ENCODE measurements at places on chromosomes 6 and 20.

DNA sequence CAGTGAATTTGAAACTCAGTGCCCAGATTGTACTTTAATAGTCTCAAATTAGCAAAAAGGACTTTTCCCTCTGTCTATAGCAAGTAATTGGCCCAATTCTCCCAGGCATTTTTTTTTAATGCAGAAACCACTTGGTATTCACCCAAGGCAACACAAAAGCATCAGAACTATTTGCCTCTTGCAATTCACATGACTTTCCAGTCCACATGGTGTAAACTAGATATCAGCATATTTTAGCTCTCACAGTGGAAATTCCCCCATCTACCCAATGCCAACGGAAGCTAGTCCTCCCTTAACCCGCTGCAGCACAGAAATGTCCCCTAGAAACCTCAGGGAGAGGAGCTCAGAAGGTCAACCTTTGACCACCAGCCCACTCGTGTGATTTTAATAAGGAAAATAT, 103.4 kb upstream of the CDYL start:
- DNase-seq, result no peak

DNA sequence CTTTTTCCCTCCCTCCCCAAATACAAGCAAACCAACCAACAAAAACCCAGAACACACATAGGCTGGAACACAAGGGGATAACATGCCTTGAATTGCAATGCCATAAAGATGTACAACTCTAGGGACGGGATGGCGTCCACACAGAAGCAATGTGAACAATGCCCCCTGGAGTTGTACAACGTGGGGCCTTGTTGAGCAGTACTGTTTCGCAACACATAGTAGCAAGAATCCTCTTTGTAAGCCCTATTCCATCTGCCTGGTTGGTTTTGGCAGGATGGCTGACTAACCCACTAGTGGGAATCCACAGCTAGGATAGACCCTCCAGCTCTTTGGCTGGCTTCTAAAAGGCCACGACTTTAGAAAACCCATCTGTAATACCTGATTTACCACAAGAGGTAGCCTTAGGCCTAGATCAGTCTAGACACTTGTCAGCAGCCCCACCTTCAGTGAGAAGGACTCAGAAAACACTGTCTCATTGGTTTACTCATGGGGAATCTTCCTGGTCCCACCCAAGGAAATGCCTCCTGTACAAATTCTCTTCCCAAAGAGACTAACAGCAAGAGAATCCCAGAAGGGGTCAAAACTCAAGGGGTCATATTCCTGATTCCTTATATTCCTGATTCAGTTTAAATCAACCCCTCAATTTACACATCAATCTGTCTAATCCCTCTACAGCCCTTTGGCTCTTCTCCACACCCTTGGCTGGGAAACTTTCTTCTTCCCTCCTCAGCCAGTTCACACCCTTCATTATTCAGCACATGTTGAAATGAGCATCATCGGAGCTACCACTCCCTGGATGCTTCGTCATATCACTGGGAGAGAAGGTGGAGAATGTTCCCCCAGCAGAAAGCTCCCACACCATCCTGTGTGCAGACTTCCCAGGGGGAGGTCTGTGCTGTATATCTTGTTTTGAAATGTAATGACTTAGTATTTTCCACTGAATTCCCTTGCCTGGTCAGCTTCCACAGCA, 622.4 kb upstream of the FLRT3 start:
- DNase-seq, result no peak

- DNase-seq, result no peak
Measured at GRCh38 chr20:4081421-4081820, 66.1 kb upstream of the RNF24 start.

DNA sequence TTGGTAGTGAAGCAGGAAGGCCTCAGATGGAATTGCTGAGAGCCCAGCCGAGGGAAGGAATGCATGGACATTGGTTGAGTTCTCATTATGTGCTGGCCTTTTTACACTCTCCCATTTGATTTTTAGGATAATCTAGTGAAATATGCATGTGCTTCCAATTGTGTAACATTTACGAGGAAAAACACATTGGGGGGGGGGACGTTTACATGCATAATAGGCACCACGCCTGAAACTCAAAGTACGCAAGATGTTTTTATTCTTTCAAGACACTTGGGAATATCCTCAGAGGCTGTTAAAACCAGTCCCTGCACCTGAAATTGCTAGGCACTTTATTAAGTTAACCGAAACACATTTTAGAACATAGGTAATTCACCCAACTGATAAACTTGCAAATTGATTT, 118.5 kb upstream of the CDH4 start:
- no peak for DNase-seq

GRCh38 chr6:11062715-11063114, 18.6 kb upstream of the ELOVL2 start:
- no peak for DNase-seq

GRCh38 chr6:30041821-30042220, 19.2 kb upstream of the POLR1H start:
- DNase-seq, result peak; percentile 21

GRCh38 chr6:51182827-51183226, 364.2 kb downstream of the TFAP2B start:
- DNase-seq, result no peak

DNA sequence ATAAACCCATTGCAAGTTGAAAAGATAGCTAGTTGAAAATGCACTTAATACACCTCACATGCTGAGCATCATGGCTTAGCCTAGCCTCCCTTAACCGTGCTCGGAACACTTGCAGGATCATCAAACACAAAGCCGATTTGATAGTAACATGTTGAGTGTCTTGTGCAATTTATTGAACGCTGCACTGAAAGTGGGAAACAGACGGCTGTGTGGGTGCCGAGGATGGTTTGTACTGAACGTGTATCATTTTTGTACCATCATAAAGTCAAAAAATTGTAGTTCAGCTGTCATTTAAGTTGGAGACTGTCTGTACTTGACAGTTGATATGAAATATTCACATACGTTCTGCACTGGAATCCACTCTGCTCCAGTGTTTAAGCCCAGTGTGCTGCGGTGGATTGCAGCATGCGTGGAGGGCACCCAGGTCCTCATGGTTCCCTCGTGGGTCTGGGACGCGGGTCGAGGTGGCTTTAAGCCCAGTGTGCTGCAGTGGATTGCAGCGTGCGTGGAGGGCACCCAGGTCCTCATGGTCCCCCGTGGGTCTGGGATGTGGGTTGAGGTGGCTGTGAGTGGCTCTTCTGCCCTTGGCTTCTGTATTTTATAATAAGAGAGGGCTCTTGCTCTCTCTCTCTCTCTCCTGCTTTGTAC, 77.0 kb downstream of the CDH4 start:
- DNase-seq, result no peak

DNA sequence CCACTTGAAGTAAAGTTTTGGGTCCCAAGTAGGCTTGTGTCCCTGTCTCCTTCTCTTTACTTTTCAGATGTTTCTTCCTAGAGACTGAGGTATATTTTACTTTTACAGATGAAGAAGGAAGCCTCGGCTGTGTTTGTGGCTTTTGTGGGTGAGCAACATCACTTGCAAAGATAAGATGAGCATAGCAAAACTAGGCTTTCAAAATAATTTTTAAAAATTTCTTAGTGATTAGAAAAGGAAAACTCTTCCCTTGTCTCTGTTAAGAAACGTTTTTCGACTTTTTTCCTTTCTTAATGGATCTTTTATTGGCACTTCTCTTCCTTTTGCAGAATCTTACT, 7.6 kb downstream of the PTPN1 start:
- DNase-seq, result no peak

DNA sequence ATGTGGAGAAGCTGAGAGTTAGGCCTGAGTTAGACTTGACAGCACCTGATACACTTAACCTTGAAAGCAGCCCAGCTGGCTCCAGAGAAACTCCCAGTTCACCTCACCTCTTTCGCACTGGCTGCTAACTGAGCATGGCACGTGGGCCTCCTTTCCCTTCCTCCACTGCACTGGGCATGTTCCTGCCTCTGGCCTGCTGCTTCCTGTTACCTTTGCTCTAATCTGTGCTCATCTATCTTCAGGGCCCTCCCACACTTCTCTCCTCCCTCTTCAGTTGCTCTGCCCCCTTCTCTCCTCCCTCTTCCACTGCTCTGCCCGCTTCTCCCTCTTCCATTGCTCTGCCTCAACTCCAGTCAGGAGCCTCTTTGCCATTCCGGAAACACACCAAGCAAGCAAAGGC, 13.7 kb upstream of the UBE2V1 start:
- no peak for DNase-seq

DNA sequence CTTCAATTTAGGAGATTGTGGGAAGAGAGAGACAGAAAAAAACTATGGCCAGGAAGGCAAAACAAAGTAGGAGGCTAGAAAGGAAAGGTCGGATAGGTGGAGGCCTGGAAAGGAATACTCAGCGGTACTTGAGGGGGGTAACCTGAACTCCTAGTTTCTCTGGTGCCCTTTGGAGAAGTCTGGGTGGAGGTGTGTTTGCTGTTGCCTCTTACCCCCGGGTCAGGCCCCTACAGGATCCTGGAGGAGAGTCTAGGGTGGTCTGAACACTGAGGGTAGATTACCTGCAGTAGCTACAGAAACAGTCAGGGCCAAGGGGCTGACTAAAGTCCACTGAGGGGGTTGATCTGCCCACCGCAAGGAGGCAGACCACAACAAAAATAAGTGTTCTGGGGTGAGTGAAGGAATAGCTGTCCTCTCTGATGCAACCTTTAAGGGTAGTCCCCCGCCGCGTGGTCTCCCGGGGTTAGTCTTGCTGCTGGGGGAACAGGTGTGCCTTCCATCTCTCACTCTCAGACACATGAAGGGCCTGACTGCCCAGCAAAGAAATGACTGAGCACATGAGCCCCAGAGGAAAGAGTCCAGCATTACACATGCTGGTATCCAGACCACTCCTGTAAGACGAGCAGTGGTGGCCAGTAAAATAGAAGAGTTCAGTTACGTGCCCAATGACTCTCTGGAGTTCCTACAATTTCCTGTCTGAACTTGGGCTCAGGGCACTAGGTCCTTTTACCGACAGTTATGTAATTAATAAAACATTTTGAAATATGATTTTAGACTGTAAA, 59.5 kb downstream of the MTHFD1L start:
- DNase-seq, result peak; percentile 63

DNA sequence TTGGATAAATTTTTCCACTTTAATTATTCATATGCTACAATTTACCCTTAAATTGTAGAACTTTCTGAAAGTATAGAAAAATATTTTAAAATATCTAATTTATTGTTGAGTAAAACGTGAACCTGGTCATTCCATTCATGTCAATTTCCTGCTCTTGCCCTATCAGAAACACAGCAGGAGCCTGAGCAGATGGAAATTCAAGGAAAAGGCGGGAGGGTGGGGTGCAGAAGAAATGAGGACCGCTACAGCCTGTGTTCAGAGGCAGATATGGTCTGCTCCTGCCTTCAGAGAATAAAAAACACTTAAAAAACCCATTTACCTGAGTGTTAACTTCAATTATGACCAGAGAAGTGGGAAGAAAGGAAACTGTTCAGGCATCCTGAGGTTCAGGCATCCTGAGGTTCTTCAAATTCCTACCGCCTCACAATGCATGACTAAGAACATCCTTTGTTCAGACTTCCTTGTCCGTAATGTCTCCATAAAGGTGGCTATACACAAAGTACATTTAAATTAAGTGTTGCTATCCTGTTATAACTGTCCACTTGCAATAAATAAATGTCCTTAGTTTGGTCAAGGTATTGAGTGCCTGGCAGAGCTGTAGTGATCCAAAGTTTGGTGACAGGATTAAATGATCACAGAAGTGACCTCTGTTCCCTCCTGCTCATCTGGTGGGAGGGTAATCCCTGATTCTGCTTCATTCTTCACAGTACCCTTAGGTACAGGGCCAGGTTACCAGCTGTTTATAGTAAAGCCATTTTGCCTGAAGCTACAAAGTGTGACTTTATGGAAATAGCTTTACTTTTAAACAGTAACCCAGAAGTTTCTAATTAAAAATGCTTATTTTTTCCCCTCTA, 109.1 kb downstream of the MAN1A1 start:
- DNase-seq, result no peak

- DNase-seq, result no peak
Measured at GRCh38 chr6:95203153-95203754, 374.1 kb upstream of the MANEA start.

GRCh38 chr6:155077784-155078183, 82.7 kb downstream of the TIAM2 start:
- peak; percentile 16 for DNase-seq

- DNase-seq, result no peak
Measured at GRCh38 chr20:52590100-52590499, 382.1 kb upstream of the TSHZ2 start.

DNA sequence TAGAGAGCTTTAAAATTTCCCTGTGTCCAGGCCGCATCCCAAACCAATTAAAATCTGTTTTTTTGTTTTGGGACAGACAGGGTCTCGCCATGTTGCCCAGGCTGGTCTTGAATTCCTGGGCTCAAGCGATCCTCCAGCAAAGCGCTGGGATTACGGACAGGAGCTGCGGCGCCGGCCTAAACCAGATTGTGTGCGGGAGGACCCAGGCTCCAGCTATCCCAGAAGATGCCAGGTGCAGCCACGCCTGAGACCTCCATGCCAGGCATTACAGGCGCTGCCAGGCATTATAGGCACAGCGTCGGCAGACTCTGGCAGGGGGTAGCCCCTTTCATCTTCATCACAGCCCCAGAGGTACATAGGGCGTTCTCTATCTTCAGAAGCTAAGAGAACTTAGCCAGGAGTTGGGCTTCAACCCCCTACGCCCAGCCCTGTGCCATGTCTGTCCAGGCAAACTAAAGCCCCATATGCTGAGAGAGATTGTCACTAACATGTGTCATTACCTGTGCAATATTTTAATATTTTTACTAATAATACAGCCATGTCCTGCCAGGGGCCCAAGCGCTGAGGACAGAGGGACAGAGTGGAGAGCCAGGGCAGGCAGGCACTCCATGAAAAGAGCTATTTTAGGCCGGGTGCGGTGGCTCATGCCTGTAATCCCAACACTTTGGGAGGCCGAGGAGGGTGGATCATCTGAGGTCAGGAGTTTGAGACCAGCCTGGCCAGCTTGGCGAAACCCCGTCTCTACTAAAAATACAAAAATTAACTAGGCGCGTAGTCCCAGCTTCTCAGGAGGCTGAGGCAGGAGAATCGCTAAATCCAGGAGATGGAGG, 9.8 kb upstream of the GRM4 start:
- DNase-seq, result no peak

DNA sequence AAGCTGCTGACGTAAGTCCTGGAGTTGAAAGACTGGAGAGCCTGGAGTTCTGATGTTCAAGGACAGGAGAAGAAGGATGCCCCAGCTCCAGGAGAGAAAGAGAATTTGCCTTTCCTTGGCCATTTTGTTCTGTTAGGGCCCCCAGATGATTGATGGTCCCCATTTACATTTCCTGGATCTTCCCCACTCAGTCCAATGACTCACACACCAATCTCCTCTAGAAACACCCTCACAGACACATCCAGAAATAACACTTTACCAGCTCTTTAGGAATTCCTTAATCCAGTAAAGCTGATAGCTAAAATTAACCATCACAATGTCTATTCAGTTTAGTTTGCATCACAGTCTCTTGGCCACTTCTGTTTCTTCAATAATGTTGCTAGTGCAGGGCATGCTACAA, 260.2 kb upstream of the IRAK1BP1 start:
- no peak for DNase-seq

GRCh38 chr6:3750317-3751076, 1.0 kb downstream of the PXDC1 start:
- DNase-seq, result peak; percentile 91

- no peak for DNase-seq
Measured at GRCh38 chr6:160057080-160057479, 64.5 kb upstream of the SLC22A1 start.

- DNase-seq, result no peak
Measured at GRCh38 chr6:16965689-16966088, 136.2 kb upstream of the STMND1 start.

- no peak for DNase-seq
Measured at GRCh38 chr20:61795669-61796630, 269.7 kb downstream of the TAF4 start.

Measured in inflammatory macrophage (primary cell).